Forelimb muscle (tissue), 1 donor: ENCODE measurements at places on chromosomes 5 and 9.

DNA sequence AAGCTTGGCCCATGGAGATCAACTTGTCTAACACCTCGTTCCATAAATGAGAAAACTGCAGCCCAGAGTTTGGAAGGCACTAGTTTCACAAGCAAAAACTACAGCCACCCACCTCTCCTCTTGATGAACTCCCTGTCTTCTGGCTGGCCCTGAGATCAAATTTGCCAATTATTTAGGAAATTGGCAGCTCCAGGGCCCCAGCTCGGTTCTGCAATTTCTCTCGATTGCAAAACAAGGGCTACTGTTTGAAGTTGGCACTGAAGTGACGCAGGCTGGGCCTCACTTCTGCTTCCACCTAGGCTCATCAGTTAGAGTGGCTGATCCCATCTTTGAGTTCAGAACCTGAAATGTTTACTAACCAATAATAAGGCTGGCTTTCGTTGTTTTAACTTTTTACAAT, 3.7 kb upstream of the GPX3 start:
- no peak for DNase-seq

- no peak for DNase-seq
These were observed 15.0 kb downstream of the ICE1 start for GRCh38 chr5:5437227-5438172.

GRCh38 chr5:1386274-1386717, 41.4 kb upstream of the CLPTM1L start:
- no peak for DNase-seq

- DNase-seq, result no peak
These were observed 24.1 kb downstream of the PHF2 start for GRCh38 chr9:93600504-93600903.

DNA sequence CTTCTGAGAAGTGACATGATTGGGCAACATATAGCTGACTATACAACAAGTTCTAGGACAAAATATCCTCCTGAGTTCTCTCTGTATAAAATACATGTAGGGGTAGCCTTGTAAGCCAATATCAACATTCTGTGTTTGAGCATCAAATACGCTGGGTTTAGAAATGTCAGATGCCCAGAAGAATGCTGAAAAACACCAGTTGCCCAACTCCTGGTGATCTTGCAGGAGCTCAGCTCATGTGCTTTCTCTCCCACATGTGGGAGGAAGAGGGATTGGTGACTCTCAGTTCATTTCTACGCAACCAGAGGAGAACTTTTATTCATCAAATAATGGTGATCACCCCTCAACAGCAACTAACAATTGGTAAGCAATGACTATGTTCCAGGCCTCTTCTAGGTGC, 810.9 kb upstream of the ACO1 start:
- DNase-seq, result no peak

GRCh38 chr5:13591621-13592020, 352.9 kb downstream of the DNAH5 start:
- DNase-seq, result no peak

- no peak for DNase-seq
These were observed 125.3 kb downstream of the EFNA5 start for GRCh38 chr5:107545486-107545885.

- no peak for DNase-seq
These were observed 494.6 kb downstream of the GADD45G start for GRCh38 chr9:90099262-90099963.

DNA sequence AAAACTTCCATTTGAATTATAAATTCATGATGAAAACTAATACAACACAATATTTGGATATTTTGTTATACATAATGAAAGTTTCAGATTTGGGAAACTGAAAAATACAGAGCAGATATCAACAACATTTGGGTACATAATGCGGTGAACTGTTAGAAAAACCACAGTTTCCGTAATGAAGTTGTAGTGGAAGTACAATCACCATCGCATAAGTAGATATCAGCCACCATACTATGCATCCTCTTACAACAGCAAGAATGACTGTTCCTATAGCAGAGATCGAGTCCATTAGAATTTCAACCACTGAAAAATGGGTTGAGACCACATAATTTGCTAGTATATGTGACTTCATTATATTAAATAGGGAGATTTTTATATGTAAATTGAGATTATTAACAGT, 770.2 kb upstream of the DMAC1 start:
- no peak for DNase-seq

GRCh38 chr5:124580925-124581737, 165.3 kb downstream of the ZNF608 start:
- no peak for DNase-seq

- DNase-seq, result no peak
These were observed 13.1 kb downstream of the GPRIN1 start for GRCh38 chr5:176596689-176597416.

DNA sequence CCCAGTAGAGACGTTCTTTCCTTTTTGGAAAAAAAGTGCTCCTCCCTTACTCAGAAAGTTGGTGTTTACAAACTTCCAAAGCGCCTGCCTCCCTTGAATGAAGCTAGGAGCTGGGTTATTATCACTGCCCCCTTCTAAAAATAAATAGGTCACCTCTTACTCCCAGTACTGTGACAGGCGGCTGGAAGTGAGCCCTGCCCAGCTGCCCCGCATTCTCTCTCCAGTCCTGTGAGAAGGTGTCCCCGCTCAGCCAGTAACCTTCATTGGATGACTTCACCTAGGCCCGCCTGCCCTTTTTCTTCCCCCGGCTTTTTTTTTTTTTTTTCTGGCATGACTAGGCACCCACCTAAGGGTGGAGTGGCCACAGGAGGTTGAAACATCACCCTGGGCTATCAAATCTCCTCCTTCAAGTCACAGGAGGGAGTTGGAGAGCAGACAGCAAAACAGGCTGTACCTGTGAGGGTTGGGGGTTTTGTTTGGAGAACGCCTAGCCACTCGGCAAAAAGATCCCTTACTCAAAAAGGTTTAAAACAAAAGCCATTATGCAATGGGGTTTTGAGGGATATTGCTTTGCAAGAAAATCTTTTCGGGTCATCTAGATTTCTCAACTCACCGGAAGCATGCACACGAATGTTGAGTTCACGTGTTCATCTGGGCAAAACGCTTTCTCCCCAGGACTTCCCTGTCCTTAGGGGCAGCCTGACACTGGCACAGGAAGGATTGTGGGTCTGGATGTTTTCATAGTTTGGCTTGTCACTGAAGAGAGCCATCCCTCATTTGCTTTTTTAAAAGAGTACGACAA, 43.3 kb upstream of the ZNF622 start:
- no peak for DNase-seq

DNA sequence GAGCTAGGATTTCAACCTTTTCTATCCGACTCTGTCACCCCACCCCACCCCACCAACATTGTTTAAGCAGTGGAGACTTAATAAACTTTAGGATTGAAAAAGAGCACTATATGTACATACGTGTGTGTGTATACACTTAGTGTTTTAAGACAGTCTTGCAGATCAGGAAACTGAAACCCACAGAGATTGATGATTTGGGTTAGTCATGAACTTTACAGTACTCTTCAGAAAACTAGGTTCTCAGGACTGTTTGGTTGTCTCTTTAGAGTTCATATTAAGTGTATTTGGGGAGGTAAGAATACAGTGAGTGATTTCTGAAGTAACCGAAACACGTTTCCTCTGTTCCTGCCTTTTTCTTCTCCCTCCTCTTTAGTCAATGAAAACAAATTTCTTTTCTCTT, 1043.1 kb downstream of the TLE1 start:
- no peak for DNase-seq

DNA sequence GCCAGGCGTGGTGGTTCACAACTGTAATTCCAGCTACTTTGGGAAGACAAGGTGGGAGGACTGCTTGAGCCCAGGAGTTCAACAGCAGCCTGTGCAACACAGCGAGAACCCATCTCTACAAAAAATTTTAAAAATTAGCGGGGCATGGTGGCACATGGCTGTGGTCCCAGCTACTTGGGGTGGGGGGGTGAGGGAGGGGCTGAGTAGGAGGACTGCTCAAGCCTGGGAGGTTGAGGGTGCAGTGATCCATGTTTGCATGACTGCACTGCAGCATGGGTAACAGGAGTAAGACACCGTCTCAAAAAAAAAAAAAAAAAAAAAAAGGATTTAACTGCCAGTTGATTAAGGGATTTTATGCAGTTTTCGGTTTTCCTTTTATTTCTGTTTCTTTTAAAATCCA, 65.0 kb downstream of the PTBP3 start:
- no peak for DNase-seq

DNA sequence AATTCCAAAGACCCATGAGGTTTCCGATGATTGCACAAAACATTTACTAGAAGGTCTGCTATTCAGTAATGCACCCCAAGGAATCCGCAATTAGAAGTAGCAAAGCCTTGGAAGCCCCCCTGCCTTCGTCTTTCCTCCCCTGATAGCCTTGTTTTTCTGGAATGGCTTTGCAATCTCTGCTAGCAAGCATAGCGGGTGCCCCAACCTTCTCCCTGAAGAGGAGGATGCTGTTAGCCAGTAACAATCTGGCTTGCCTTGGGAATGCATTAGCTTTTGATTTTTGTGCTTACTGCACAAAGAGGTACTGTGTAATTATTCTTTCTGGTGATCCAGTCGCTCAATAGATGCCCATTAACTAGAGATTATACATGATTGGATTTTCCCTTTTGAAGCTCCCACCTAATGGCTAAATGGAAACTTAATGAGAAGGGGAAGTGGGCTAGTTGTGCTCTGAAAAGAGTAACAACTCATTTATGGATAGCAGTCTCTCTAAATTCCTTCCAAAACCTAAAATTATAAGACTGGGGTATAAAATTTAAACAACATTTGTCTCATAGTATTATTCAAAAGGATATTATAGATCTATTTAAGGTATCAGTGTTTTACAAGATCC, 91.6 kb downstream of the FBXW11 start:
- DNase-seq, result no peak

DNA sequence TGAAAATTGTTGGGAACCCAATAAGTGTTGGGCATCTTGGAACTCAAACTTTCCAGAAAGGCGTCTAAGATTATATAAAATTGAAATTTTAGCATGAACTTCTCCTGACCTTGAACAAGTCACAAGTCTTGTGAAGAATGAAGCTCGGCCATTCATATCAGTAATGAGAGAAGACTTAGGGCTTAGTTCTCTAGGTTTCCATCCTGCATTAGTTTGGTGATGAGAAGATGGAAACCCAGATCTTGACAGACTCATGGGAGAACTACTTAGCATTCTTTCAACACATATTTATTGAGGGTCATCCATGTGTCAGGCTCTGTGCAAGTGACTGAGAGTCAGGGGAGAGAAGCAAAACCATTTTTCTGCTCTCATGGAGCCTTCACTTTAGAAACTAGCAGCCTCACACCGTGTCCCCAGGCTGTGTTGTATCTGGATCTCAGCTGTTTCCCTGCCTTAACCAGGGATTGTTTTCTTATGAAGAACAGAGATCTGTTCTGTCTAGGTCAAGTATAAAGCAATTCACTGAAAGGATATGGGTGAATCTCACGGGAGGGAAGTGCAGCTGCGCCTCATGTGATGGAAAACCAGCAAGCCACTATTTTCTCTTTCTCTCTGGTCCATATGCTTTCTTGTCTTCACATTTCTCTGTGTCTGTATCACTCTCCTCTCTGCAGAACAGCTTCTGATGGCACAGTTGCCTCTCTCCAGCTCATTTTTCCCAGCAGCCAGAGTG, 3.4 kb downstream of the GARNL3 start:
- peak; percentile 52 for DNase-seq

GRCh38 chr5:10786835-10787234, 25.8 kb upstream of the DAP start:
- no peak for DNase-seq

- DNase-seq, result no peak
These were observed 554.0 kb upstream of the KLF4 start for GRCh38 chr9:108043585-108043984.

DNA sequence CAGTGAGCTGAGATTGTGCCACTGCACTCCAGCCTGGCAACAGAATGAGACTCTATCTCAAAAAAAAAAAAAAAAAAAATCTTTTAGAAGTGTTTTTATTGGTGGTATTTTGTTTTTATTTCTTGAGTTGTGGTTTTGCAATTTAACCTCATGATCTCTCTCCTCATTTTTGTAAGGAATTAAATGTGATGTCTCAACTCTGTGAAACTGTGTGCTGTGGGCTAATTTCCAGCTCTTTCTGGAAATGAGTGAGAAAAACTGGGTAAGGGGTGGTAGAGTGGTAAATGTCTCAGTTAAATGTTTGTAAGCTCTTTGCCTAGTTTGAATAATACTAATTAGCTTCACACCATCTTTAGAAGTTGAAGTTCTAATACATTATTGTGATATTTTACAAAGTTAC, 29.0 kb downstream of the ACO1 start:
- DNase-seq, result no peak

GRCh38 chr9:111896942-111897600, 457 bp downstream of the UGCG start:
- peak; percentile 40 for DNase-seq

DNA sequence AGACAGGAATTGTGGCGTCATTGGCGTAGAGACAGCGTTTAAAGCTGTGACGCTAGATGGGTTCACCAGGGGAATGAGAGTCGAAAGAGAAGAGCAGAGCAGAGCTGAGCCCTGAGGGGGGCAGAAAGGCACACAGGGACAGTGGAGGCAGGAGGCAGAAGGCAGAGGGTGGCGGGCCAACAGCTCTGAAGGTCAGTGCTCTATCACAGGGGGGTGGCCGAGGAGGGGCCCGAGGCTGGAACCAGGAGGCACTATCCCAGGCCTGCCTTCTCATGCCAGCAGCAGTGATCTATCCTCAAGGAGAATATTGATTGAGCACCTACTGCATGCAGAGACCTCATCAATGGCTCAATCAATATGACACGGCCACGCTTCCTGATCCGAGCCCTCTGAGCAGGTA, 132.4 kb downstream of the KCNIP1 start:
- DNase-seq, result no peak

DNA sequence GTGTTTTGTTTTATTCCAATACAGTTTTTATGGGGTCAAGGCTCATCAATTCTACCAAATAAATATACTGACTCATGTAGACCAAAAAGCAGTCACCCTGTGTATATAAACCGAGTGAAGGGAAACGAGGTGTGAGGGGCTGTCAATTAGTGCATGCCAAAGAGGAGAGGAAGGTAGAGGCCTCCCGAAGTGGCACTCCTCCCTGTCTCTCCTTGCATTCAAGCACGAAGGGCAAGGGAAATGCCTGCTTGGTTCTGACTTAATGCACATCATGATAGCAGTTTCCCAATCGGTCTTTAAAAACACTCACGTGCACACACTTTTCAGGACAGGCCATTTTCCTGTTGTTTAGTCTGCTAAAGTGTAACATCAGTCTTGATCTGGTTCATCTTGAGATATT, 125.6 kb upstream of the SLCO6A1 start:
- no peak for DNase-seq

GRCh38 chr9:134517069-134517680, 124.4 kb upstream of the COL5A1 start:
- DNase-seq, result no peak
